SJSA1 (cell line): ENCODE measurements at places on chromosomes 5 and 9. TPM values are rescaled to one million over a fixed set of nuclear protein-coding genes. Genes with fewer than 3 reads are reported as not detected.
A peak's percentile ranks its signal among the peaks of the same experiment; 100 is the strongest.

DNA sequence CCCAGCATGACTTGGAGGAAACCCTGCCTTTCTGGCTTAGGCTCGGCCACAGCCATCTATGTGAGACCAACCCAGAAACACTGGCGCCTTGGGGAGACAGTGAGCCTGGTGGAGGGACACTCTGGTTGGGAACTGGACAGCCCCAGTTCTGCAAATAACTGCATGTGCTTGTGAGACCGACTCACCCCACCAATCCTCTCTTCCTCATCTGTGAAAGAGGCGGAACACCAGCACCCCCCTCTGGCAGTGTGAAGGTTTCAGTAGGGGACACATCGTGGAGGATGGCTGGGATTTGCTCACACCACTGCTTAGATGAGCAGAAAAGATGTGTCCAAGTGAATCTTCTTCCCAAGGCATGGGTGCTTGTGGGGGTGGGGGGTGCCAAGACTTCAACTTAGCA, 43.4 kb upstream of the N4BP3 start:
- peaks cover 26% of the 10 kb centered on the region for H3K27me3 ChIP-seq
- no peak overlapping the region for H3K4me3 ChIP-seq
- no peak overlapping the region for H3K27ac ChIP-seq

GRCh38 chr9:69023650-69024049, 9.7 kb upstream of the PRKACG start:
- H3K27ac ChIP-seq: no peak overlapping the region
- no peaks in the 10 kb centered on the region for H3K4me1 ChIP-seq
- H3K27me3 ChIP-seq: 0 out of 2 replicates have a peak, but pooled peaks cover 6% of the 10 kb centered on the region
- H3K4me3 ChIP-seq: no peak overlapping the region
- DNase-seq: no peak
- H3K36me3 ChIP-seq: no peaks in the 10 kb centered on the region

DNA sequence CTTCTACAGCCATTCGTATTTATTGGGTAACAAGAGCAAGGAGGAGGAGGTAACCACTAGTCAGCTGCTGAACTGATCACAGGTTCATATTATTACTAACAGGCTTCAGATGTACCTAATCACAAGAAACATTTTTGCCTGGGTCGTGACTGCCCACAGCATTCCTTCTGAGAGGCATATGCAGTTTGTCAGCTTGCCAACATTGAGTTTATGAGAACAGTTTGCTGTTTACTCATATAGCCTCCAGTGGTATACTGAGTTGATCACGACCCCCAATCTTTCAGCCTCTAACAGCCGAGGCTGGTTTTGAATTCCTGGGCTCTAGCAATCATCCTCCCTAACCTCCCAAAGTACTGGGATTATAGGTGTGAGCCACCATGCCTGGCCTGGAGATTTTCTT, 693.6 kb downstream of the TLE1 start:
- H3K36me3 ChIP-seq: no peaks in the 10 kb centered on the region
- no peak for DNase-seq
- peaks cover 6% of the 10 kb centered on the region for H3K4me1 ChIP-seq
- H3K4me3 ChIP-seq: no peak overlapping the region
- H3K27me3 ChIP-seq: no peaks in the 10 kb centered on the region
- H3K27ac ChIP-seq: no peak overlapping the region

DNA sequence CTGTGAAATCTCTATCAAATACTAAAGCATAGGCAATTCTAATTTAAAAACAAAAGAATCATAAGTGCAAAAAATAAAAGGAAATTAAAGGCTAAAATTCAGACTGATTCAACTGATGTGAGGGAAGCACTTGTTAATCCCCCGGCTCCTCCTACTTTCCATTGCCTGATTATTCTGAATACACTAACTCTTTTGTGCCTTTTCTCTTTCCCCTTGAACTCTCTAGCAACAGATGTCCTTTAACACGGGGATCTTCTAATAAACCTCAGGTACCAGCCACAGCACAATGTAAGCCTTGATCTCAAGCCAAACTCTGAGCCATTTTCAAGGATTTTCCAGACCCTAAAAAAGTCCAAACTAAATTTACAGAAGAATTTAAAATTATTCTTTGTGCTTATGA, 61.5 kb downstream of the KCNV2 start:
- H3K4me3 ChIP-seq: no peak overlapping the region
- no peaks in the 10 kb centered on the region for H3K4me1 ChIP-seq
- H3K36me3 ChIP-seq: peaks cover 21% of the 10 kb centered on the region
- H3K27me3 ChIP-seq: no peaks in the 10 kb centered on the region
- DNase-seq: no peak
- no peak overlapping the region for H3K27ac ChIP-seq

GRCh38 chr5:154487541-154487940, 9.5 kb upstream of the HAND1 start:
- no peak overlapping the region for H3K27ac ChIP-seq
- DNase-seq: no peak
- peaks cover 85% of the 10 kb centered on the region for H3K27me3 ChIP-seq
- H3K4me3 ChIP-seq: no peak overlapping the region
- H3K36me3 ChIP-seq: no peaks in the 10 kb centered on the region

DNA sequence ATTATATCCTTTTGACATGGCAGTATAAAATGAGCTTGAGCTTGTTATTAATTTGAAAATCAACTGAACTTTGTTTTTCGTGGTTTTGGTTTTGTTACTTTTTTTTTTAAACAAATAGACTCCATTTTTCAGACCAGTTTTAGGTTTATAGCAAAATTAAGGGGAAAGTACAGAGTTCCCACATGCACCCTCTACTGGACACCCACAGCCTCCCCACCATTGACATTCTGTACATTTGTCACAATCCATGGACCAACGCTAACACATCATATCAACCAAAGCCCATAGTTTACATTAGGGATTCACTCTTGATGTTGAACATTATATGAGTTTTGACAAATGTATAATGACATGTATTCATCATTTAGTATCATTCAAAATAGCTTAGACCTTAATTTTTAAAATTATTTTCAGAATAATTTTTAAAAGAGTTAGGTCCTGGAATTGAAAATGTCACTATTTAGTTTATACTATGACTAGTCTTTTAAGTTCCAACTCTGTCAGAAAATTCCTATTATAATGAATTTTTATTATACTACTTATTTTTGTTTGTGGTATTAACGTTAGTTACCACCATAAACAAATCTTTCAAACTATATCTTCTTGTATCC, 35.3 kb upstream of the JMY start:
- no peak overlapping the region for H3K4me3 ChIP-seq
- no peak for DNase-seq
- H3K36me3 ChIP-seq: no peaks in the 10 kb centered on the region
- H3K27ac ChIP-seq: no peak overlapping the region

DNA sequence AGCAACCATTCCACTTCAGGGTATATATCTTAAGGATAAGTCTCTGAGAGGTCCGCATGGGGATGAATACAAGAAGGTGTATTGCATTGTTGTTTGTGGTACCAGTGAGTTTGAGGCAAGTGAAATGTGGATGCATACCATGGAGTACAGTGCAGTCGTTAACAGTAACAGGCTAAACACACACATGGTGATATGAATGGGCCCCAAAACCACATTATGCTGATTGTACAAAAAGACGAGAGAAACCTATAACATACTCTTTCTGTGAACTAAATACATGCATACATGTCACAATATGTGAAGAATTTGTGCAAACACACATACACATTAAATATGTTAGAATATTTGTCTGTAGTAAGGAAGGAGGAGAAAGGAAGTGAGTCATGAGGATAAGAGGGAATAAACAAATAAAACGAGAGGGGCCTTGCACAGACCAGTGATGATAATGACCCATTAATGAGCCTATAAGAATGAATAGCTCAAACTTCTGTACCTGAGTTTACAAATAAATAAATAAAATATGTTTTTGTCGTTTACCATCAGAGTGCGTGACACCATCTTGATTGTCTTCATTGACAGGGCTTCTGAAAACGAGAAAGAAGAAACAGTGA, 66.5 kb upstream of the RICTOR start:
- H3K36me3 ChIP-seq: no peaks in the 10 kb centered on the region
- no peak overlapping the region for H3K27ac ChIP-seq
- peaks cover 10% of the 10 kb centered on the region for H3K4me1 ChIP-seq
- DNase-seq: no peak

DNA sequence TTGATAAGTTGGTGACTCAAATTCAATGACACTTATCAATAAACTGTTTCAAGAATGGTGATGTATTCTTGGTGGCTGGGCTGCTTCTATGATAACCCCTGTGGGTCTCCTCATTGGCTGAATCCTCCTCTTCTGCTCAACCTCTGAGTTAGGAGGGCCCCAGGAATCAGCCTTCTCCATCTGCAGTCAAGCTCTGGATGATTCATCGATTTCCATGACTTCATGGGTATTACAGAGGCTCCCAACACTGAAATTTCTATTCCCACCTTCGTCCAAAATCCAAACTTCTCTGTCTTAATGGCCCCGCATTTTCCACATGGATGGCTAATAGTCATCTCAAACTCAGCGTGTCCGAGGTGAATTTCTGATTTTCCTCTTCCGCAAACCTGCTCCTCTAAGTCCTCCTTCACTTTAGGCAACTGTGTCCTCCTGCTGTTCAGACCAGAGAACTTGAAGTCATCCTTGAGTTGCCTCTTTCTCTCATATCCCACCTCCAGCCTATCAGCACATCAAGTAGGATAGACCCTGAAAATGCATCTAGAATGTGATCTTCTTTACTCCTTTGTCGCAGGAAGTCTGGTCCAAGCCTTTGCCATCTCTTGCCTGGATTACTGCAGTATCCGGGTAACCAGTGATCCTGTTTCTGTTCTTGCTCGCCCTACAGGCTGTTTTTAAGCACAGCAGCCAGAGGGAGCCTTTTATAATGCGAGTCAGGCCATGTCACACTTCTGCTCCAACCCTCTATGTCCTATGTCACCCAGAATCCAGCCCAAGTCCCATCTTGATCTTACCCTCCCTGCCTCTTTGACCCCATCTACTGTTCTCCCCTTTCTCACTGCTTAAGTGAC, 41.4 kb upstream of the IL7R start:
- no peak overlapping the region for H3K27ac ChIP-seq
- no peaks in the 10 kb centered on the region for H3K4me1 ChIP-seq
- no peaks in the 10 kb centered on the region for H3K36me3 ChIP-seq

DNA sequence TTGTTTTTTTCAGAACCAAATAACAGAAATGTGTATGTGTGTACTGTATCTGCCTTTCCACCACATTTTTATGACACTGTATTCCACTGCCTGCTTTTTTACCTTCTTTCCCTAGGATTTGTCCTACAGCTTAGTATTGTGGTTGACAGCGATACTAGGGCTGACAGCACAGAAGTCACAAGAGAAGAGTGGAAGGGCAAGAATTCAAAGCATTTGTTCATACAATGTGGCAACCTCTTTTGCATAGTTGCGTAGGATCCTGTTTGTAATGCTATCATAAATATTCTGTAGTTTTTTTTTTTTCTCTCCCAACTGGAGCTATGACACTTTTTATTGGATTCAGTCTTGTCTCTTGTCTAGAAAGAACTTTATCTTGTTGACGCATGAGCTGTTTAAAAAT, 5.6 kb upstream of the BNIP1 start:
- no peaks in the 10 kb centered on the region for H3K4me1 ChIP-seq
- H3K27ac ChIP-seq: no peak overlapping the region
- no peak overlapping the region for H3K4me3 ChIP-seq
- H3K36me3 ChIP-seq: no peaks in the 10 kb centered on the region

DNA sequence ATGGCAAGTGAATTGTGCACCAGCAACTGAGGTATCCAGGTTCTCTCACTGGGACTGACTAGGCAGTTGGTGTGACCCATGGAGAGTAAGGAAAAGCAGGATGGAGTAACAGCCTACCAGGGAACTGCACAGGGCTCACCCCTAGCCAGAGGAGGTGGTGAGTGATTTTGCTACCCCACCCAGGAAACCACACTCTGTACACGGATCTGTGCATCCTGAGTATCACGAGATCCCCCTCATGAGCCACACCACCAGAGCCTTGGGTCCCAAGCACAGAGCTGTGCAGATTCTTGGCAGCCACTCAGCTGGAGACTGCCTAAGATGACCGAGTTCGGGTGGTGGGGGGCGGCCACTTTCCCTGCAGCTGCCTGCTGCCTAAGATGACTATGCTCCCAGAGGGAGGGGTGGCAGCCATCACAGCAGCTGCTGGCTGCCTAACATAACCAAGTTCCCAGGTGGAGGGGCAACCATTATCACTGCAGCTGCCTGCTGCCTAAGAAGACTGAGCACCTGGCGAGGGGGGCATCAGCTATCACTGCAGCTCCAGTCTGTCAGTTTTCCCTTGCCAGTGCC, 48.4 kb upstream of the EFNA5 start:
- H3K27ac ChIP-seq: no peak overlapping the region
- no peaks in the 10 kb centered on the region for H3K27me3 ChIP-seq
- no peaks in the 10 kb centered on the region for H3K36me3 ChIP-seq
- no peaks in the 10 kb centered on the region for H3K4me1 ChIP-seq

DNA sequence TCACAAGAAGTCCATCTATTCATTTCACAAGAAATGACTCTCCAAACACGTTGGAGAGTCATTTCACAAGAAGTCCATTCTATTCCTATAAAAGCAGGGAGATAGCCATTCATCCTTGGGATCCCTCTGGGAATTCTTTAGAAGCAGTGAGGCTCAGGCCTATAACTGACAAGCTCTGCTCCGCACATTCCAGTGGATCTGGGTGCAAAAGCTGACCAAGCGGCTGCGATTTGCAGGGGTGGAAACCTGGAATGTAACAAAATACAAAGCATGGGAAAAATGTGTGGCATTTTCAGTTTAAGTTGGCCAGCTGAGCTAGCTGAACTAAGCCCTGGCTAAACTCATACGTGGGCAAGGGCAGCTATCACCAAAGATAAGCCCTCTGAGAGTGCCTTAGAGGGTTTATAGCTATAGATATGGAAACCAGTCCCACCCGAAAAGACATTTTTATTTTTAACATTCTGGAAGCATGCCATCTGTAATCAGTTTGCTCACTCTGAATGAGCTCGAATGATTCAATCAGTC, 8.7 kb downstream of the TAS2R1 start:
- H3K27ac ChIP-seq: peak overlapping the region; percentile 39; the same call in 1 of the 2 replicates
- peak; percentile 65 for DNase-seq

- H3K4me3 ChIP-seq: no peak overlapping the region
- H3K36me3 ChIP-seq: no peaks in the 10 kb centered on the region
- no peaks in the 10 kb centered on the region for H3K27me3 ChIP-seq
- no peak overlapping the region for H3K27ac ChIP-seq
- H3K4me1 ChIP-seq: no peaks in the 10 kb centered on the region
- no peak for DNase-seq
Measured at GRCh38 chr5:162800301-162800700, 637.1 kb upstream of the CCNG1 start.

Gene SLC22A4
- 3.8 and 4.4 TPM in 2 replicates for total RNA-seq

Gene FOXD4L5
- not detected in 2 replicates for total RNA-seq

Gene JAKMIP2
- 0.06 and 0.79 TPM in 2 replicates for total RNA-seq

Gene TMEM232
- 2.1 TPM in 1 of 2 replicates, not detected in the other for total RNA-seq

Gene WNK2
- total RNA-seq: not detected in 2 replicates

Gene CKMT2
- total RNA-seq: not detected in 2 replicates

Gene WNT8A
- total RNA-seq: not detected in 2 replicates

Gene SLC46A2
- total RNA-seq: not detected in 2 replicates

Gene C5
- total RNA-seq: 2.4 and 2.7 TPM in 2 replicates

Gene NTNG2
- total RNA-seq: not detected in 2 replicates

Gene SPATA9
- total RNA-seq: 0.56 and 1.4 TPM in 2 replicates

Gene SKP2
- total RNA-seq: 51.7 and 73.5 TPM in 2 replicates
